Osteocyte (in vitro differentiated cells): ENCODE measurements at places on chromosomes 1 and 21. TPM values are rescaled to one million over a fixed set of nuclear protein-coding genes. Genes with fewer than 3 reads are reported as not detected.

Gene RXFP4
- not detected in 2 replicates for total RNA-seq

- DNase-seq: no peak
Measured at GRCh38 chr1:20343149-20343937, 52.7 kb downstream of the VWA5B1 start.

- DNase-seq: no peak
Measured at GRCh38 chr1:67557696-67558448, 127.1 kb upstream of the GADD45A start.

- DNase-seq: no peak
Measured at GRCh38 chr1:89532866-89533265, 8.2 kb downstream of the LRRC8B start.

Gene OR2L5
- total RNA-seq: not detected in 2 replicates

Gene CELA2B
- not detected in 2 replicates for total RNA-seq
